Activated CD8-positive, alpha-beta T cell treated with anti-CD3 and anti-CD28 coated beads, Interleukin-2, amount 10 ng/mL, durations not matched to agents 7 days and 5 days (primary cell): ENCODE measurements at places on chromosomes 5 and 9. TPM values are rescaled to one million over a fixed set of nuclear protein-coding genes. Genes with fewer than 3 reads are reported as not detected.

Gene ZBTB26
- 7.1 TPM for total RNA-seq

Gene GGTA1
- not detected for total RNA-seq

- H3K27ac ChIP-seq: no peak overlapping the region
- H3K36me3 ChIP-seq: no peaks in the 10 kb centered on the region
- no peak overlapping the region for H3K4me3 ChIP-seq
- no peaks in the 10 kb centered on the region for H3K27me3 ChIP-seq
- DNase-seq: no peak
These were observed 432.9 kb downstream of the SPATA31D1 start for GRCh38 chr9:82421498-82421897.

- DNase-seq: no peak
- H3K4me1 ChIP-seq: no peaks in the 10 kb centered on the region
- no peaks in the 10 kb centered on the region for H3K27me3 ChIP-seq
These were observed 13.0 kb upstream of the TPM2 start for GRCh38 chr9:35702696-35703095.

- H3K27ac ChIP-seq: peak overlapping the region; percentile 85
- H3K36me3 ChIP-seq: peaks cover 40% of the 10 kb centered on the region
- H3K4me3 ChIP-seq: peak overlapping the region; percentile 90
- H3K4me1 ChIP-seq: peaks cover 82% of the 10 kb centered on the region
- no peaks in the 10 kb centered on the region for H3K27me3 ChIP-seq
These were observed 671 bp downstream of the RGS14 start for GRCh38 chr5:177358370-177358819.
